Eye (tissue), 1 donor: ENCODE measurements at places on chromosomes 2 and 18.

DNA sequence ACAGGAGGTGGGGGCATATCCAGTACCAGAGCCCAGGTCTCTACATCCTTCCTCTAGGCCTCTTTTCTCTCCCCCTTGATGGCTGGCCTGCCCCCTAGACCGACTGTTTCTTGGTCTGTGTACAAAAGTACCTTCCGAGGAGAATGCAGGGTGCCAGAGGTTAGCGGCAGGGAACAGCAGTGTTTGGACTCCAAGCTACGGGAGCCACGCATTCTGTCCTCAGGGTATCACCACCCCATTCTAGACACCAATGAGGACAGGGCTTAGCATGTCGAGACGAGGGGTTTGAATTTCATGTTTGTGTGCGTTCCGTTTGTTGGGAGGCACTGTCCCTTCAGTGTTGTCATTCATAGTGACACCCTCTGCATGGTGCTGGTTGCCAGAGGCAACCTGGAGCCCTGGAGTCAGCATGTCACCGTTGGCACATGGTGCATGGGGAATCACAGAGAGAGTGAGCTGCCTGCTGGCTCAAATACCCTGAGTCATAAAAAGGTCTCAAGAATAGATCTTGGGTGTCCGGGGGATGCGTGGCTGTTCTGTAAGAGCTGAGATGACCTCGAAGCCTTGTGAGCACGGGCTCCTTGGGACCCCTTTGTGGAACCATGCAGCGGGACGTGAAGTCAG, 57.2 kb upstream of the LDLRAD4 start:
- DNase-seq = no peak

DNA sequence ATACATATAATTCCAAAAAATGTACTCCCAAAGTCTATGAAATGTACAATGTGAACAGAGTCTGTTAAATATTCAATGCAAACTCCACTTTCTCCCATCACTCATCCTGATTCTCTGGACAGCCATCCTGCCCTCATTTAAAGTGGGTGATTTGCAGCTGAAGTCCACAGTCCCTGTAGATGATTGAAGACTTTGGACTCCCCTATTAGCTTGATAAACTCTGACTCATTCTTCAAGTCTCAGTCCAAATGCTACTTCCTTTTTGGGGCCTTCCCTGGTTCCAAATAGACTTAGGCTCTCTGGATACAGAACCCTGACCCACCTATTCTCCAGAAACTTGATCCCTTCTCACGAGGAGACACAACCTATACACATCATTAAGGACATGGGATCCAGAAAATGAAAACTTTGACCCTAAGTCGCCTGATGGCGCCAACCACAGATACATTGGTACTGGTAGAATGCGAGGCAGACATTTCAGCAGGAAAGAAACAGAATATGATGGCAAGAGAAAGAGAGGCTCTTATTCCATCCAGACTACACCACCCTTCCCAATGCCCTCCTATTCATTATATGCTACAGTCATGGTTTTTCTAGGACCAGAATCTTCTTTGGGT, 122.7 kb downstream of the VIT start:
- no peak for DNase-seq

DNA sequence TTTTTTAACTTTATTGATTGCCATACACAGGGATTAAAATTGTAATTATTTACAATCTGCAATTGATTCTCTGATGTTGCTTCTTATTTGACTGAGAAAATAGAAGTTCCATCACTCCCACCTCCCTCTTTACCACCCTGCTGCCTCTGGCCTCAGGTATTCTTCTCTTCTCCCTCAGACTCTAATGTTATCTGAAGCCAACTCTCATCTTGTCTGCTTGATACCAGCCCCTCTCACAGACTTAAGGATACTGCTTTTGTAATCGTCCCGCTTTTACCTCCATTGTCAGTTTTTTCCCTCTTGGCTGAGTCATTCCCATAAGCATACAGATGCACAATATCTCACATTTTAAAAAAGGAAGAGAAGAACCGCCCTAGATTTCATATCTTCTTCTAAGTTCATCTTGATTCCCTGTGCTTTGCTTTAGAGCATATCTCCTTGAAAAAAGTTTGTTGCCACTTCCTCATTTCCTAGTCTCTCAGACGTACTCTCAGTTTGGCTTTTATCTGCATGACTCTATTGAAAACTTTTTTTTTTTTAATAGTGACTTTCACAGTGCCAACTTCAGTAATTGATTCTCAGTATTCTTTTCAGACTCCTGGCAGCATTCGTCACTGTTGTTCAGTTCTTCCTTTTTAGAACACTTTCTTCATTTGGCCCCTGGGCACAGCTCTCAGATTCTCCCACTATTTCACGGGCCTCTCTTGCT, 31.1 kb downstream of the SPAG16 start:
- no peak for DNase-seq

- DNase-seq = no peak
Observed at GRCh38 chr2:239220341-239220740, 180.5 kb downstream of the HDAC4 start.

DNA sequence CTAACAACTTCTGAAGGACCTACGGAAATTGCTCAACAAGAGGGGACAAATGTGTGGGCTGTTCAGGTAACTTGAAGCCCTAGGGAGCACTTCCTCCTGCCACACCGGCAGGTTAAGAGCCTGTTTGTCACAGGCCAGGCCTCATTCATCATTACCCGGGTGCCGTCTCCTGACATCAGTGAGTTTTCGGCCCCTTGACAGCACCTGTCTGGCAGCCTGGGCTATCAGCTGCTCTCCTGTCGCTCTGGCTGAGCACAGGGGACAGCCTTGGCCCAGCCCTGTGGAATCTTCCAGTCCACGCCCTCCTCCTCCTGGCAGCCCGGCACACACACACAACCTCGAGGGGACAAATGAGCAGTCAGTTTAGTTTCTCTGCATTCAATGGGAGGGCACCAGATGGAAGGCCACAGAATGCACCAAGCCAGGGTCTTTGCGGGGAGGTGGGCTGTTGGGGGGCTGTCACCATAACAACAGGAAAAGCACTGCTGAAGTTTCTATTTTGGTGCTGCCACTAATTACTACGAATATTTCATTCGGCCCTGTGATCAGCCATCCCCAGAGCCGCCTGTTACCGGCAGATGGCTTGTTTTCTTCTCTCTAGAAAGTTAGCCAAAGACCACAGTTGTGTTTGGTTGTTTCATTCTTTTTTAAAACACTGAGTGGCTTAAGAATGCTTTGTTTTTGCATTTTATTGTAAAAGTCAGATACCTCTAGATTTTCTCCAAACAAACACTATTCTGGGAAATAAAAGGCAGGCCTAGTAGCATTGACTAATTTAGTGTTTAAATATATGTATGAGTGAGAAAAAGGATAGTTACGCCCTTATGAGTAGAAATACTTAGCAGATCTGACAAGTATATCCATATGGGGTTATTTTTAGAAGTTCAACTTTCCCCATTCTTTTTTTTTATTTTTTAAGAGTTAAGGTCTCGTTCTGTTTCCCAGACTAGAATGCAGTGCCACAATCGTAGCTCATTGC, 189.9 kb upstream of the NDUFV2 start:
- DNase-seq = peak; percentile 86

- DNase-seq = no peak
Observed at GRCh38 chr18:62447652-62448051, 75.2 kb upstream of the ZCCHC2 start.

DNA sequence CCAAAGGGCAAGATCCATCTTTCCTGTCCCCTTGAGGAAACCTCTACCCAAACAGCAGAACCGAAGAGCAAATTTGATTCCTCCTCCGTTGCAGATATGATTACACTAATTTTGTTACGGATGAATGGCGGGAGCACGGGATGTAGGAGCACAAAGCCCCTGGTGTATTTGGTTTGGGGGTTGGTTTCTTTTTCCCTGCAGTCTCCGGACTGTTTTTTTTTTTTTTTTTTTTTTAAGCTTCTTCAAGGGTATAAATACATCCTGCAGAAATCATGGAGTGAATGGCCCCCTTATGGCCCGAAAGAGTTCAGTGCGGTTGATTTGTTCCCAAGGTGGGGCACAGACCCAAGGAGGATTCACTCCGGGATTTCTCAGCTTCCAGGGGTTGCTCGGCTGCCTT, 135.3 kb upstream of the SH3BP4 start:
- DNase-seq = no peak

DNA sequence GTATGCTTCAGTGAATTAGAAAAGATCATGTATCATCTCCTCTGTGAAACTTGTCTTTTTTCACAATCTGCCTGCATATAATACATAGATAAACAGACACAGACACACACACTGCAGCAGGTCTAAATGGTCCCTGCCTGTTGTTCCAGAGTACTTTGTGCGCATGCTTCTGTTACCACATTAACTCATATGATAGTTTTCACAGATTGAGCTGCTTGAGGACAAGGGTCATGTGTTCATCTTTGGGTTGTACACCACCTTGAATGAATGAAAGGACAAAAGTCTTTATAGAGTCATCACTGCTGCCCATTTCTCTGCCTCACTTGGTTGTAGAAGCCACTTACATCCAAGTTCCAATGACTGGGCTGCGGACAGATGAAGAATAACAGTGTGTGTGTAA, 72.7 kb upstream of the GLS start:
- DNase-seq = no peak
